ENCODE measurements at places on chromosomes 2 and 18.

DNA sequence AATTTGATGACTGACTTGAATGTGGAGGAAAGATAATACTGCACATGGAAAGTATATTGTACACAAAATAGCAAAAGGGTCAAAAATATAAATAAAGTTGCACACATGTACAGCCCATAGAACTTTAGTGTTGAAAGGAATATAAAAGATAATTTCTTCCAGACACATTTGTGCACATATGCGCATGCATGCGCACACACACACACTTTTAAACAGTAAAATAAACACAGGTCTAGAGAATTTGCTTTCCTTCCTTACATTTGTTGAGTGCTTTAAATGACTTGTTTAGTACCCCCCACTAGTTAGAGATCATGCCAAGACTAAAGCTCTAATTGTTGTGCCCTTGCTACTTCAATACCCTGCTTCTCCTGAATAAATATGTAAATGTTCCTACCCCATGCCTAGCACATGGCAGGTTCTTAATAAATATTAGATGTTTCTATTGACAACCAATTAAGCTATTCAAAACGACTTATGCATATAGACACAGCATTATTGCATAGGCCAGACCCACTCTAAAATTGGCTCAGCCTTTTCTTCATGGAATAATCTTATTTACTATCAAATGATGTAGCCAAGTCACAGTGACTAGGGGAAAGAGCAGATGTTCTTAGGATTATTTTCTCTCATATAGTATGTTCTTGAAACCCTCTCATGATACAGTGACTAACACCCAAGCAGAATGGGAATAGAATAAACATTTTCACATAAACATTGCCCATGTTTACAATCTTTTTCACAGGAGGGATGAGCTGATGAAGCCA, 165.5 kb upstream of the ACVR2A start:
- no peak for DNase-seq

DNA sequence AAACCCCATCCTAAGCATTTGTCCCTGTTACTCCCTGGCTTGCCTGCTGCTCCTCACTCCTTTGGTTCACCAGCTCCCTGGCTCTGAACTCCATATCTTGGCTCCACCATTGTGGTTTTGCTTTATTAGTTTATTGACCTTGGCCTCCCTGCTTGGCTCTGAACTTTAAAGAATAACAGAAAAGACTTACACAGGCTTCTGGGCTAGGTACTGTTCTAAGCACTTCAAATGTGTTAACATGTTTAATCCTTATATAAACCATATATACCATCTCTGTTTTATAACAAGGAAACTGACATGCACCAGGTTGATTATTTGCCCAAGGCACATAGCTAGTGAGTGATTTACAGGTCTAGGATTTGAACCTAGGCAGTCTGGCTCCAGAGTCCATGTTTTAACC, 149.7 kb upstream of the CAPN13 start:
- DNase-seq: no peak

- DNase-seq: no peak
Measured at GRCh38 chr2:103009871-103010270, 248.0 kb downstream of the TMEM182 start.

DNA sequence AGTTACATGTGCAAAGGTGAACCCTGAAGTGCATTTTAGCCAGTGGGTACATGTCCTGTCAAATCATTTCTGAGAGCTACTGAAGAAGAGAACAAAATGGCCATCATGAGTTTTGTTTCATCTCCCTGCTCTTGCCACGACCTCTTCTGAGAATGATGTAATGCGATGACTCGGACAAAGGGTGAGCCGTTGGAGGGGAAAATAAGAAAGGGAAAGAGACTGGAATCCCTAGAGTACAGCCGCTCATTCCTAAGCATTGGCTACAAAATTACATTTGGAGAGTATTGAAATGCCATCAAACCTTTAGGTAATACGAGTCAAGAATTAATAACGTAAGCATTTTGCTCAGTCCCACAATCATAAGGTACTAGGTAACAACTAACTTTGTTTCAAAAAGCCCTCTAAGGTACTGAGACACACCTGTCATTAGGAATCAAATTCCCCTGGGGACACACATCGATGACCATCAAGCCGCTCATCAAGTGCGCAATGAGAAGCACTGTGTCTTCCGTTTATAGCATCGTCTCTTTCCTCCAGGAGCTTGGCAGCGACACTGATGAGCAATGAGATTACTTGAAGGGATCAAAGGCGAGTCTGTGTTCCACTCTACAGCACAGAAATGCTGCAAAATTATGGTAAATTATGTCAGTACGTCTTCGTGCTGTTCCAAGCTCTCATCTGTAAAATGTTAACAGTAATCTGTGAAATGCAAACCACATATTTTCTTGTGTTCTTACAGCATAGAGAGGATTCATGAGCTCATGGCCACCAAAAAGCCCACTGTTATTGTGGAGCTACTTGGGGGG, 97.3 kb upstream of the PIEZO2 start:
- DNase-seq: no peak

- no peak for DNase-seq
Measured at GRCh38 chr18:46374850-46375249, 270.7 kb downstream of the HAUS1 start.

DNA sequence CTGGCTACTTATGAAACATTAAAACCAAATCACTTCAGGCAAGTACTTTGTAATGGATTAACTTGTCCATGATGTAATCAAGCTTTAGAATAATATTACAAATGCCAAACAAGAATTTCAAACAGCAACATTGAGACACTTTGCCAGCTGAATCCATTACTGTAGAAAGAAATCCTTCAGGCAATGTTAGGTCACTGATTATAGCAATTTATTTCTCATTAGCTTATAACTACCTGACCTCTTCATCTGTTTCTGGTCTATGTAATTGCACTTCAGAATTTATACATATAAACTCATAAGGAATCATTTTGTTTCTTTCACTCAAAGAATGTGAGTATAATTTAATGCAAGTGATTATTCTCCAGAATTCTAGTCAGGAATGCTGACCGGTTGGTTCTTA, 692.6 kb upstream of the TMEFF2 start:
- DNase-seq: no peak

GRCh38 chr2:112322919-112323318, 47.5 kb downstream of the ZC3H6 start:
- no peak for DNase-seq

- no peak for DNase-seq
Measured at GRCh38 chr18:9846162-9846925, 39.4 kb upstream of the TXNDC2 start.

- DNase-seq: no peak
Measured at GRCh38 chr2:6254441-6254840, 562.3 kb downstream of the SOX11 start.

- no peak for DNase-seq
Measured at GRCh38 chr2:143623231-143623908, 494.2 kb downstream of the ARHGAP15 start.

GRCh38 chr2:115574667-115575066, 1132.2 kb downstream of the DPP10 start:
- DNase-seq: no peak

GRCh38 chr2:36556842-36557241, 41.1 kb downstream of the FEZ2 start:
- DNase-seq: no peak

GRCh38 chr2:238706163-238706562, 141.7 kb upstream of the TWIST2 start:
- no peak for DNase-seq

GRCh38 chr2:19837235-19837766, 64.5 kb downstream of the TTC32 start:
- no peak for DNase-seq

- no peak for DNase-seq
Measured at GRCh38 chr2:4551691-4552474, 848.5 kb downstream of the DCDC2C start.

- no peak for DNase-seq
Measured at GRCh38 chr2:34498561-34498960, 899.5 kb upstream of the FAM98A start.

GRCh38 chr2:96305091-96305978, at the start of gene SNRNP200:
Gene SNRNP200 (minus strand): TSS chr2:96305546. CDS start chr2:96305437, 109 bp downstream.
- peak; percentile 92 for DNase-seq

DNA sequence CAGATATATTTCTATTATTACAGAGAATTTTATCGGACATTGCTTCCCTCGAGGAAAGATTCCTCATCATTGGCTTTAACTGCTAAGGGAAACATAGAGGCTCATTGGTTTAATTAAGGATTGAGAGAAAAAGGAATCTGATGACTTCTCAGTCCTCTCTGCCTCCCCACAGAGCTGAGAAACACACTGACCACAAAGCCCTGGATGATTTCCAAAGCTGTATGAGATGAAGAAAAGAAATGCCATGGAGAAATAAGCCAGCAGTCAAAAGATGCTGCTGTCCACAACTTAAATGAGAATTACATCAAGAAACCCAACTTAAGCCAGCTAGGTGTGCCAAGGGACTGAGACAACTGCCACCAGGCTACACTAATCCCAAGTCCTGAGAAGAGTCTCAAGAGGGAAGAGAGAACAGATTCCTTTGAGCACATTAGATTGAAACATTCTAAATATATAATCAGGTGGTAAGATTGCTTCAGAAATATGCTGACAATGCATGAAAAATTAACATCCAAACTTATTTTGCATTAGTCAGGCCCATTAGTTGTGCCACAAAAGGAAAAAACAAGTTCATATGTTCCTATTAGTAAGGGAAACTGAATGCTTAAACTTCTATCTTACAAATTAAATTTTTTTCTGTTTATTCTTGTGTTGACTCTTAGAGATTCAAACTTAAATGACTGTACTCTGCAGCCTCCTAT, 308.1 kb upstream of the CYRIA start:
- no peak for DNase-seq

GRCh38 chr2:39787950-39788349, 8.9 kb upstream of the THUMPD2 start:
- DNase-seq: no peak

DNA sequence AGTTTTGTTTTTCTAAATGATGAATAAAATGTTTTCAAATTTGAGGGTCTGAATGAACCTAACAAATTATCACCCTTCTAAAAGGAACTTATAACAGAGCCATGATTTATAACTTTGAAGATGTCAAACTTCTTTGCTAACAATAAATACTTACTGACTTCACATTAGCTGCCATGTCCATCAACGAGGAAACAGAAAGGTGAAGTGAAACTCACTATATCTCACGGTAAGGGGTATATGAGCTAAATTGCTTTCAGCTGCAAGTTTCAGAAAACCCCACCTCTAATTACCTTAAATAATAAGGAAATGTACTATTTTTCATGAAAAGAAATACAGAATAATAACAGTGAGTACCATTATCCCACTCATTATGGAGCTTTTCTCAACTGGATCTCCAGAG, 350.8 kb upstream of the NT5C1B start:
- DNase-seq: no peak

- no peak for DNase-seq
Measured at GRCh38 chr2:14828223-14828622, 195.7 kb downstream of the LRATD1 start.

GRCh38 chr2:88141952-88142351, 14.1 kb upstream of the FABP1 start:
- DNase-seq: no peak

- DNase-seq: no peak
Measured at GRCh38 chr2:172861656-172862476, 126.2 kb downstream of the RAPGEF4 start.

- peak; percentile 45 for DNase-seq
Measured at GRCh38 chr2:43225093-43225787, 1.2 kb downstream of the ZFP36L2 start.

DNA sequence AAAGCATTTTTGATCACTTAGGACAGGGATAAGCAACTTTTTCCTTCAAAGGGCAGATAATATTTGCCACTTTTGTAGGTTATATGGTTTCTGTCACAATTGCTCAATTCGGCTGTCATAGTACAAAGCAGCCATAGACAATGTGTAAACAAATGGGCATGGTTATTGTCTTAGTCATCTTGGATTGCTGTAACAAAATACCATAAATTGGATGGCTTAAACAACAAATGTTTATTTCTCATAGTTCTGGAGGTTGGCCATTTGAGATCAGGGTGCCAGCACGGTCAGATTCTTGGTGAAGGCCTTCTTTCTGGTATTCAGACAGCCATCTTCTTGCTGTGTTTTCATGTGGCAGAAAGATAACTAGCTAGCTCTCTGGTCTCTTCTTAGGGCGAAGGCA, 91.2 kb downstream of the TAF4B start:
- DNase-seq: no peak

DNA sequence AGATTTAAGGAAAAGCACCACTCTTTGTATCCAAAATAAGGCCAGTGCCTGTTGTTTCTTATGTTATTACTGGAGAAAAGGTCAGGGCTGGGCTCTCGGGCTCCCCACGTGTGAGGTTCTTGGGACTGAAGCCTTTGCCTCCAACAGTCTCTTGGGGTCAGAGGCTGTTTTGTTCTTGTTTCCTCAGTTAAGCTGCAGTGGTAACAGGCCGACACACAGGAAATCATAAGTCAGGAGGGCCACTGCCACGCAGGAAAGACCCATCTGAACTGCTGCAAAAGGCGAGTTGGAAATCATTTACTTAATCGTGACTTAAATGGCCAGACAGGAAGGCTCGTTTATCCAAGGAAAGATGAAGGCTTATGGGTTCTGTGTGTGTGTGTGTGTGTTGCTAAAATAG, 30.3 kb upstream of the IL37 start:
- no peak for DNase-seq

- DNase-seq: no peak
Measured at GRCh38 chr2:242051463-242051862, 181.9 kb downstream of the RTP5 start.

GRCh38 chr2:105373344-105373781, 25.5 kb downstream of the FHL2 start:
- DNase-seq: no peak

DNA sequence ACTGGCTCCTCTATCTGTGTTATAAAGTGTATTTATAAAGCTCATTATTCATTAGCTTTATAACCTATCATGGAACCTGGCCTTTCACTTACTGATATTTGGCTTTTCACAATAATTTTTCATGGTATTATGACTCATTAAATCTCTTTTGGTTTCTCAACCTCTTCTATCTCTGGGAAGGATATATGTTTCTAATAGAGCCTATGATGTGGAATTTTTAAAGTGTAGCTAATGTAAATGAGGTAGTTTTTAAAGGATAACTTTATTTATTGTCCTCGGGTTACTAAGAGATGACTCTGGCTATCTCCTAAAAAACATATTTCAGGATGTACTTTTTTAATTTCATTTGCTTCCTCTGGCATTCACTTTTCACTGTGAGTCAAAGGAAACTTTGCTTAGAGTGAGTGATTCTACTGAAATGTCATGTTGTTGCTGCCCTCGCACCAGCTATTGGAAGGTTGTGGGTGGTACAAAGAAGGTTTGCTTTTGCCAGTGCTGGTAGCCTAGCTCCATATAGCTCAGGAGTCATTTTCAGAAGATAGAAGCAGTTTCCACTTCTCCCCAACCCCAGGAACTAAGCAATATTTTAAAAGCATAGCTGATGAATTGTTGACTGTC, 85.2 kb upstream of the RPE start:
- DNase-seq: no peak

GRCh38 chr2:109189751-109190150, 60.7 kb downstream of the SH3RF3 start:
- no peak for DNase-seq
